T-helper 17 cell (primary cell): ENCODE measurements at places on chromosomes 6 and 20.

DNA sequence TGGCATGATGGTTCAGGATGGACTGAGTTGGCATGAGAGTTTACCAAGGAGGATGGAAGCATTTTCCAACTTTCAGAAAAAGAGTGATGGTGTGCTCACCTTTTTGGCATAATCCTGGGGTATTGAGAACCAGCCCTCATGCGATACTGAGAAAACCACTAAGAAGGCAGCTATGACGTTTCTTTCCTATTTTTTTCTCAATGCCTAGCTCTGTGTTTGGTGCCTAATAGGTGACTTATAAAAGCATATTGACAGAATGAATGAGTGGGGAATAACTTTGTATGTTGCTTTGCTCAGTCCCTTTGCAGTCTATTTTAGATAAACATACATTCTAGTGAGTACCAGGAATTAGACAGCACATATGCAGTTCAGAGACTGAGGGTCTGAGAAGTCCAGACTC lies 816.3 kb downstream of the DHX35 start:
- H3K27me3 ChIP-seq = no peaks in the 10 kb centered on the region
- no peak overlapping the region for H3K27ac ChIP-seq
- H3K4me1 ChIP-seq = no peaks in the 10 kb centered on the region
- H3K4me3 ChIP-seq = no peak overlapping the region

GRCh38 chr6:117542493-117542892 lies 59.8 kb downstream of the GOPC start:
- no peak for DNase-seq
- peaks cover 7% of the 10 kb centered on the region for H3K4me1 ChIP-seq
- H3K27me3 ChIP-seq = peaks cover 17% of the 10 kb centered on the region
- no peak overlapping the region for H3K4me3 ChIP-seq
- no peak overlapping the region for H3K27ac ChIP-seq
- H3K36me3 ChIP-seq = peaks cover 8% of the 10 kb centered on the region

DNA sequence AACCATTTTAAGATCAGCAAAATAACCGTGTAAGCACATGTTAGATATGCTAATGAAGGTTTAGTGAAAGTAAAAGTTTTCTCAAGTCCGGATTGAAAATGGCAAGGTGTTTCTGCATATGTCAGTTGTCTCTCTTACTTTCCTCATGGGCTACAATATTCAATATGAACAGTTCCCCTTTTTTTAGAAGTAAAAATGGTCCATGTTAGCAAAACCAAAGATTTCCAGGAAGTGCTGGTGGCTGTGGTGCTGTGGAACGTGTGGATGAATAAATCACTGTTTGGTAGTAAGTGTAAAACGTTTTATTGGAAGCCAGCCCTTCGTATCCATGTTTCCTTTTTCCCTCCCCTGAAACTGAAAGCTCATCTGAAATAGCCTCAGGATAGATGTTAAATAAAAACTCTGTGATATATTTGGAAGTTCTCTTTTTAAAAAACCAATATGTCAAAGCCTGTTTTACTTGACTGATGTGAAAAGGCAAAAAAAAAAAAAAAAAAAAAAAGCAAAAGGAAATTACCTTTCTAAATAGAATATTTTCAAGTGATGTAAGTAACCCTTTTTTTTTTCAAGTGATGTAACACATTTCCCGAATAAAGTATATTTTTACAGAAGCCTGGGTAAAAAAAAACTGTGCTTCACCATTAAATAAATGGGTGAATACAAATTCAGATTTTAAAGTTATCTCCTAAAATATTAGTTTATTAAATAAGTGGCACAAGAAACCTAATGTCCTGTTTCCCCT lies 41.9 kb downstream of the PLEKHG1 start:
- H3K4me3 ChIP-seq = peak overlapping the region; percentile 63
- peaks cover 13% of the 10 kb centered on the region for H3K4me1 ChIP-seq
- no peak overlapping the region for H3K27ac ChIP-seq
- no peak for DNase-seq
- no peaks in the 10 kb centered on the region for H3K27me3 ChIP-seq

DNA sequence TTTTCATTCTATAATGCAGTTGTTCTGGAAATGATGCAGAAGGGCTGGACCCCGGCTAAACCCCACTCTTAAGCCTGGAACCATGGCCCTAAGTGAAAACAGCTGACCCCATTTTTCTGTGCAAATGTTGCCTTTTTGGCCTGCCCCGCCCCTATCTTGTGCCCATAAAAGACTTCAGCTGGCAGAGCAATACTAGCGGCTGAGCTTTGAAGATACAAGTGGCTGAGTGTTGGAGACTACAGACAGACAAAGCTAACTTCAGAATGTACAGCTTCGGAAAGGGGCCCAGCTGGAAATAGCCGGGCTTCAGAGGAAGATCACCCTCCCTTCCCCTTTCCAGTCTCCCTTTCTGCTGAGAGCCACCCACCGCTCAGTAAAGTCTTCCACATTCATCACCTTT lies 258.6 kb upstream of the SPTLC3 start:
- no peak overlapping the region for H3K4me3 ChIP-seq
- no peaks in the 10 kb centered on the region for H3K36me3 ChIP-seq
- DNase-seq = no peak
- H3K27me3 ChIP-seq = no peaks in the 10 kb centered on the region
- no peaks in the 10 kb centered on the region for H3K4me1 ChIP-seq
- no peak overlapping the region for H3K27ac ChIP-seq

DNA sequence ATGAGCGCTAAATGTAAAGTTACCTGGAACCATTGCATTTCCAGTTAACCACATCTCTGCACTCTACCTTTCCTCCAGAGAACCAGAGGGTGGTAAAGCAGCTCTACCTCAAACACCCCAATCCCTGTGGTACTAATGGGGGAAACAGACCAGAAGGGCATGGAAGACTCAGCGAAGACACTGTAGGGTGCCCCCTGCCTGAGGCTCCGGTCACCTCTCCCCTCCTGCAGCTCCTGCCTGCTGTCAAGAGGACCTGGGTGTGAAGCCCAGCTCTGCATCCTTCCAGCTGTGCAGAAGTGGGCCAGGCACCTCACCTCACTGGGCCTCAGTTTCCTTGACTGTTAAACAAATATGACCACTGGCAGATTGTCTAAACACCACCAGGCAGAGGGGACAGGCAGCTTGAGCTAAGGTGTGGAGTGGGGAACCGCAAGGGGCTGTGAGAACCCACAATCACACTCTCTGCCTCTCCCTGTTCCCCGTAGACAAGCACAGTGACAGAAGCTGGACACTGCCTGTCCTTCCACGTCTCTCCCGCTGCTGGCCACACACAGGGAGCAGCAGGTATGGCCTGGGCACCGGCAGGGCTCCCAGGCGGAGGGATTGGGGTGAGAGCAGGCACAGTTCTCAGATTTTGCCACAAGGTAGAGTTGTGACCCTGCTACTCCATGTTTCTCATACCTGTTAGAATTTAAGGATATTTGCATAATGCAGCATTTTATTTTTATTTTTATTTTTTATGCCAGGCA lies 9.1 kb upstream of the BPIFA2 start:
- no peaks in the 10 kb centered on the region for H3K36me3 ChIP-seq
- H3K4me3 ChIP-seq = no peak overlapping the region
- DNase-seq = no peak
- no peaks in the 10 kb centered on the region for H3K4me1 ChIP-seq
- peaks cover 32% of the 10 kb centered on the region for H3K27me3 ChIP-seq
- no peak overlapping the region for H3K27ac ChIP-seq

DNA sequence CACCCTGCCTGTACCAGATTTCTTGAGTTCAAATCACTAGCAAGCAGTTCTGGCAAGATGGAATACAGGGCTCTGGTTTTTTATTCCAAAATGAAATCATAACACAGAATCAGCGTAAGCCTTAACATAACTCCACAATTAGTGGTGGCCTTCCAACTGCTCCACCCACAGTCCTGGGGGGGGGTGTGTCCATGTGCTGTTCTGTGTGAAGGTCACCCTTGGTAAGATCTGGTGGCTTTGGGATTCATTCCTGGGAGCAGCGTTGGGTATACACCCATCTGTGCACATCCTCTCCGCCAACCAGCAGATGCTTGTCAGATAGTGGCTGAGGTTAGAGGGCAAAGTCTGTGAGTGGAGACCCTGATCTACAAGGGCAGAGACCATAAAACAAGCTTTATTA lies 49.9 kb upstream of the CD83 start:
- DNase-seq = no peak
- no peak overlapping the region for H3K4me3 ChIP-seq
- peaks cover 3% of the 10 kb centered on the region for H3K36me3 ChIP-seq
- H3K27ac ChIP-seq = no peak overlapping the region
